Midbrain (tissue), 1 donor: ENCODE measurements at places on chromosomes 12 and 14.
A peak's percentile ranks its signal among the peaks of the same experiment; 100 is the strongest.

GRCh38 chr12:106601031-106601430 is 18.2 kb downstream of the RFX4 start:
- DNase-seq = peak; percentile 47

GRCh38 chr12:106188256-106188655 is 49.5 kb upstream of the NUAK1 start:
- DNase-seq = no peak

GRCh38 chr12:26528943-26529342 is 304.1 kb downstream of the ITPR2 start:
- no peak for DNase-seq

GRCh38 chr12:91627225-91627624 is 444.6 kb upstream of the DCN start:
- no peak for DNase-seq

- DNase-seq = no peak
Observed at GRCh38 chr12:116693286-116694227, 44.3 kb downstream of the SPRING1 start.

- no peak for DNase-seq
Observed at GRCh38 chr12:3150931-3151835, 74.0 kb downstream of the TSPAN9 start.

DNA sequence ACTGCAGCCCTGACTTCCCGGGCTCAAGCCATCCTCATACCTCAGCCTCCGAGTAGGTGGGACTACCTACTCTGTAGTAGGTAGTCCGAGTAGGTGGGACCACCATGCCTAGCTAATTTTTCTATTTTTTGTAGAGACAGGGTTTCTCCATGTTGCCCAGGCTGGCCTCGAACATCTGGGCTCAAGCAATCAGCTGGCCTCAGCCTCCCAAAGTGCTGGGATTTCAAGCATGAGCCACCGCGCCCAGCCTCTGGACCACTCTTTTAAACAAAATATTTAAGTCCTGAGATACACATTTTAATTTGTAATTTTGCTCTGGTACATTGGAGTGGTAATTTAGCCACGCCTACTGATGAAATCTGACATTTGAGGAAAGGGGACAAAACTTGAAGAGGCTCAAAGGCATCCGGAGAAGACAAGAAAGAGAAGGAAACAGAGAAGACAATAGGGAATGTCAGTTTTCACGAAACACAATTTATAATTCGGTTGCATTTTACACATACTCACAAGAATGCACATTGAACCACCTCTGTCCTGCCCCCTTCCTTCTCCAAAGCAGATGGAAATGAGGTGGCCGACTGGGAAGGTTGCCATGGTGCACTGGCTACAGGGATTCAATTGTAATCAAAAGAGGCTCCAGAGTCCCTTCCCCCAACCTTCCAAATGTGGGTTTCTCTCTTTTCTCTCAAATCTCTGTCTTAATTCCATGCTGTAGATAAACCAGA is 9.7 kb upstream of the TUBA1A start:
- DNase-seq = peak; percentile 80

DNA sequence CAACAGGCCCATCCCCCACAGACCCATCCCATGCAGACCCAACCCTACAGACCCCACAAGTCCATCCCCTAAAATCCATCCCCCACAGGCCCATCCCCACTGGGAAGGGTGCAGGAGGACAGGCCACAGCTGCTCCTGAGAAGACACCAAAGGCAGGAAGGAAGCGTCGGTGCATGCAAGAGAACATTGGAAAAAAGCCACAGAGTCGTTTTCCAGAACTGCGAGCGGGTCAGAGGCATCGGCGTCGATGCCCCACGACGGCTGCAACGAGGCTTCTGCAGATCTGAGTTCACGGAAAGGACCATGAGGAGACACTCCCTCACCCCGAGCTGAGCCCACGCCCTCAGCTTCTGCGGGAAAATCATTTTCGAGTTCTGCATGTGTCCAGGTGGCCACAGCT is 59.6 kb upstream of the GALNT9 start:
- no peak for DNase-seq

GRCh38 chr14:86838363-86838762 is 1154.6 kb downstream of the GALC start:
- no peak for DNase-seq

GRCh38 chr14:62462988-62463387 is 582.3 kb downstream of the KCNH5 start:
- no peak for DNase-seq

- no peak for DNase-seq
Observed at GRCh38 chr12:109594556-109595317, 21.1 kb downstream of the MVK start.

- no peak for DNase-seq
Observed at GRCh38 chr12:9736936-9737705, 4.2 kb upstream of the CLECL1 start.

DNA sequence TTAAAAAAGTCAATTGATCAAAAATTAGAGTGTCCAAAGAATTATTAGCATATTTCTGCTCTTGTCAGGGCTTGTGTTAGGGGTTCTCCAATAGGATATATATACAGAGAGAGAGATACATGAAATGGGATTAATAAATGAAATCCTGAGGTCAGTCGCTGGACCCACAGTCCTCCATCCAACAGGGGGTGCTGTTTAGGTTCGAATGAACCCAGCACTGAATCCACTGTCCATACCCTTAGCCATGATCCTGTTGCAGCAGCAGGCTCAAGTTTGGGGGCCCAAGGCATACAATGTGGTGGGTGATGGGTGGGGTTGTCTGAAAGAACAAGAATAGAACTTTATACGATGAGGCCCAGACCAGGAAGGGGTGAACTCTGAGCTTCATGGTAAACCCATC is 780 bp upstream of the MYO1H start:
- no peak for DNase-seq

DNA sequence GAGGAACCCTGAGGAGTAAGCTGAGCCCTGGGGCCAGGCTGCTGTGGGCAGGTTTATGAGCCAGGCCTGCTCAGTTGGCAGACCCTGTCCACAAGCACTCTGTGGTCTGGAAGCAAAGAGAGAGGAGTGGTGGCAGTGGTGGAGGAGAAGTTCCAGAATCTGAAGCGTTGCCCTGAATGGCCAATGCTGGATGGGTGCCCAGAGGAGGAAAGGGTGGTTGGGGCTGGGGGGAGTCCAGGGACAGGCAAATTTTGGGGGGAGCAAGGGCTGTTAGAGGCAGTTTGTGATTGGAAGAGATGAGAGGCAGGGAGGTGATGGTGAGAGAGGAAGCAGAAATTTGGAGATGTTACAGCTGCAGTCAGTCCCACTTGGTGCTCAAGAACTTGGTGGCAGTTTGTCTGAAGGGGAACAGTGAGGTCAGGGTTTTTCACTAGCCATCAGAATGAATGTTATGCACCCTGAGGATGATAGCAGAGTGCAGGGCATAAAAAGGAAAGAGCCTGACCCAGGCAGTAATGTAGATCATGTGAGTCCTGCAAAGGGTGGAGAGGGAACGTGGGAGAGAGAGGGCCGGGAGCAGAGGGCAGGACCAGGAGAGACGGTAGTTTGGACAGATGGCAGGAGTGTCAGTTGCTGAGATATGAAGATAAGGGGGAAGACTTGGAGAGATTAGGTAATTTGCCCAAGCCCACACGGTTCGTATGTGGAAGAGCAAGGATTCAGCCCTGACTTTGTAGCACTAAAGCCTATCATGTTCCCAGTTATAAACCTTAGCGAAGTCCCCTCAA is 51.2 kb downstream of the GALNT8 start:
- no peak for DNase-seq

DNA sequence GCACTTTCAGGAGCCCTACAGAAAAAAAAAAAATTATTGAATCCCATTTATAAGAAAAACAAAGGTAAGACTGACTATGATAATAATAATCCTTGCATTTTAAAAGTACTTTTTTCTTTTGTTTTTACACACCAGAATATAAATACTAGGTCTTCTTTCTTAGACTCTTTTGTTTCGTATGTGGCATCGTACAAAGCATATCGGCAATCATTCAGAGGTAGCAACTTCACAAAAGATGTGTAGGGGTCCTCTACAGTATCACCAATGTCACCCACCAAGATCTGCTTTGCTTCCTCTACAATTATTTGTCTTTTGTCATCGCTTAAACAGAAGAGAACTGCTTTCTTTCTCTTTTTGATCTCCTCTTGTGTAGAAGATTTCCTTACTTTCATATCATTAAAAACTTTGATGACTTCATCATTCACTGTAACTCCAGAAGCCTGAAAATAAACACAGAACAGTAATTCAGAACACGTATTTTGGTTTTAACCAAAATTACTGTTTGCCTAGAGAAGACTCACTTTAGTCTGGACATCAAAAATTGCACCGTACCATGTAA is 1.2 kb downstream of the CFL2 start:
- DNase-seq = no peak
